ENCODE measurements at places on chromosomes 7 and 10.

DNA sequence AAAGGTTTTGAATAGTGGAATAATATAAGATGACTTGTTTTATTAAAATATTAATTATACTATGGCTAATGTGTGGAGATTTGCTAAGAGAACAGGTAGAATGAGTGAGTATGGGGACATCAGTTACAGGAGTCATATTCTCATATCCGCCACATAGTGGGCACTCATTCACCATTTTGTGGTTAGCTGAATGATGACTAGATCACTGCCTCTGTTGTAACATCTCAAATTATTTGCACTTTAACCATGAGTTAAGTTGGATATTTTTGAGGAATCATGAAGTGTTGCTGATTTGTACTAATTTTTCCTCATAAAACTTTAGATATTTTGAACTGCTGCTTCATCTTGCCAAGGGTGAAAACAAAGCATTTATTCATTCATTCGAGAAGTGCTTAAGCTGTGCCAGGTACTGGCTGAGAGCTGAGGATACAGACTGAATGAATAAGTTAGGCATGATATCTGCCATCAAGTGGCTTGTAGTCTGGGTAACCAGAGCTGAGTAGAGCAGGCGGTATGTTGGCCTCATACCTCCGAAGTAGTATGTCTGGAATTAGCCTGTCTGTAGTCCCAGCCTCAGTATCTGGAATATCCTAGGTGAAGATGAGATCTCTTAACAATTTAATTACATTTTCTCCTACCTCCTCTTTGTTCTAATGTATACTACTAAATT lies 100.5 kb downstream of the ZEB1 start:
- H3K4me1 ChIP-seq: no peaks in the 10 kb centered on the region
- no peak overlapping the region for H3K4me3 ChIP-seq
- no peaks in the 10 kb centered on the region for H3K27me3 ChIP-seq
- no peak for DNase-seq

DNA sequence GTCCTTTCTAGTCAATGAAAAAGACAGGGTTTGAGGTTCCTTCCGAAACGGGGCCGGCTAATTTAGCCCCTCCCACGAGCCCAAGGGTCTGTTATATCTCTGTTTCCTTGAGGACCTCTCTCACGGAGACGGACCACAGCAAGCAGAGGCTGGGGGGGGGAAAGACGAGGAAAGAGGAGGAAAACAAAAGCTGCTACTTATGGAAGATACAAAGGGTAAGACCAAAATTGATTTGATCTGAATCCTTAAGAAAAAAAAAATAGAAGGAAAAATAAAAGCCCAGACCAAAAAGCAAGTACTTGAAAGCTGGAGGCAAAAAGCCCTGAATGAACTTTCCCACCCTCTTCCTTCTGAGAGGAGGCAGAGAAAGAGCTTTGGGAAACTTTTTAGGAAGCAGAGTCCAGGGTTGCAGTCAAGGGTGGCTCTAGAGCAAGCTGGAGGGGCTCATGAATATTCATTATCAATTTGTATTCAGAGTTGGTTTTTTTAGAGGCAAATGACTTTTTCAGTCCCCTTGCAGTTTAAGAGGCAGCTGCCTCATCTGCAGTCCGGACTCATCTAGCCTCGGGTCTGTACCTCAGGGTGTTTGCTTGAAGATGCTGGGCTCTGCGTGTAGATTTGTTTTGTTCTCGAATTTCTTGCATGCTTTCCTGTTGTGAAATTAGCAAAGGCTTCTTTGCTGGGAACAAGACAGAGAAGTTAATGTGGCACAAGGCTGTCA lies at the start of gene ENTPD1:
Gene ENTPD1 (plus strand): TSS at position 123 of the 721 bp plus-strand sequence. CDS start 77 bp downstream, at position 200.
- no peak for DNase-seq
- peak within 1 kb of the TSS; percentile 68 for H3K4me3 ChIP-seq
- H3K27me3 ChIP-seq: peaks cover 14% of the 10 kb centered on the region
- H3K4me1 ChIP-seq: peaks cover 11% of the 10 kb centered on the region
- H3K27ac ChIP-seq: peak within 1 kb of the TSS; percentile 21

- no peaks in the 10 kb centered on the region for H3K4me1 ChIP-seq
- no peak overlapping the region for H3K27ac ChIP-seq
- H3K4me3 ChIP-seq: no peak overlapping the region
- no peak for DNase-seq
- no peaks in the 10 kb centered on the region for H3K27me3 ChIP-seq
Measured at GRCh38 chr7:117061751-117062150, 108.5 kb downstream of the ST7 start.

- DNase-seq: no peak
- no peak overlapping the region for H3K27ac ChIP-seq
Measured at GRCh38 chr7:8089036-8089780, 120.6 kb downstream of the GLCCI1 start.

DNA sequence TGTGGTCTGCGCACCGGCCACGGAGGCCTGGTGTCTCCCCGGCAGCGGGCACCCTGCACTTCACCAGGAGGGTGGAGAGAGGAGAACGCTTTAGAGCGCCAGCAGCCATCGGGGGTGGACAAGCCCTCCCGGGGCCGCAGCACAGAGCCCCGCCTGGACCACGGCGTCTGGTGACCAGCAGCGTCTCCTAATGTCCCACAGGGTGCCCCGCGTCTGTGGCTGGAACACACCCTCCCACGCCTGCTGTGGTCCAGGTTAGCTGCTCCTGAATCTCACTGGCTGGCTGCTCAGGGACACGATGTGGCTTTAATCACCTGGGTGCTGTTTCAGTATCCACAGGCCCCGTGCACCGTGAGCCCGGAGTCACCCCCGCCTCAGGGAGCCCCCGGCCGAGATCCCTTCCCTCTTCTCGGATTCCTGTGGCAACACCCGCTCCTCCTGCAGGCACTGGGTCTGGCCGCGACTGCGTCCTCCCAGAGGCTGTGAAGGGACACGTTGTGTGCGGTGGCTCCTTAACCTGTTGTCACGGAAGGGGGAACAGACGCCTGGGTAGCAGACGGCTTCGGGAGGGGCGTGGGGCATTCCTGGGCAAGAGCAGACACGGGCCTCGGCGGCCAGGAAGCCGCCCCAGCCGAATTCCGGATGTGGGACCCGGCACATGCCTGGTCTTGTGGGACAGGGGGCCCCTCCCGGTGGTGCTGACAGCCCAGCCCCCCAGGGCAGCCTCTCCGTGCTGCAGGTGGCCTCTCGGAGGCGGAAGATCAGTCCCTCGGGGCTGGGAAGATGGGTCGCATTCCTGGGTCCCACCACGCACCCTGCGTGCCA lies 78.9 kb downstream of the FOXL3 start:
- peaks cover 13% of the 10 kb centered on the region for H3K4me1 ChIP-seq
- no peak for DNase-seq
- peaks cover 11% of the 10 kb centered on the region for H3K36me3 ChIP-seq
- no peak overlapping the region for H3K4me3 ChIP-seq
- peaks cover 100% of the 10 kb centered on the region for H3K27me3 ChIP-seq

DNA sequence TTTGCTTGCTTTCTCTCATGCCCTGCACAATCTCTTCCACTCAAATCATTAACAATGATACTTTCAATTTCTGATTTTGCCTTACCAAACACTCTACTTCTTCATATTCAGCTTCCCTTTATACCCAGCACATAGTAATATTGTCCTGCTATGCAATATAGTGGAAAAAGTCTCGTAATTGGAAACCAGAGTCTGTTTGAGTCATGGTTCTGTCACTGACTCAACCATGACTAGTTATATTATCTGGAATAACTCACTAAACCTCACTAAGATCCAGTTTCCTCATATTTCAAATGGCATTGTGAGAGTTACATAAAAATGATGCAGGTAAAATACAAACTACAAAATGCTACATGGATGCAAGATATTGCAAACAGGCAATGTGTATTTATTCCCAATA lies 98.5 kb upstream of the LRRTM3 start:
- H3K4me1 ChIP-seq: peaks cover 49% of the 10 kb centered on the region
- no peaks in the 10 kb centered on the region for H3K36me3 ChIP-seq
- no peak for DNase-seq
- H3K27ac ChIP-seq: peak overlapping the region; percentile 25

DNA sequence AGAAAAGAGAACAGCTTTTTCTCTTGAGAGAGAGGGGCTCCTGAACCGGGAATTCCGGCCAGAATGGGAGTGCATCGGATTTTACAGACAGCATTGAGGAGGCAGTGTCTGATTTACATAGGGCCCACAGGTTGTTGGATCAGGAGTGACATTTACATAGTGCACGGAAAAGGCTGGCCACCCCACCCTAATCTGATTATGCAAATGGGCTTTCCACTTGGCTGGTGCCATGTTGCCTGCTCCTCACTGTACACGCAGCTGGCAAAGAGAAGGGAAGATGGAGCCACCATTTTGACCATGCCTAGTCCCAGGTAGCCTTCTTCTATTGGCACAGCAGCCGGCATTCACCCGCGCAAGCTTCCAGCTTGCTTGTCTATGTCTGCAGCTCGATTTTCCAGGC lies 77.5 kb upstream of the FAM171A1 start:
- no peaks in the 10 kb centered on the region for H3K36me3 ChIP-seq
- no peak overlapping the region for H3K4me3 ChIP-seq
- H3K4me1 ChIP-seq: no peaks in the 10 kb centered on the region
- DNase-seq: no peak
- peaks cover 68% of the 10 kb centered on the region for H3K27me3 ChIP-seq

DNA sequence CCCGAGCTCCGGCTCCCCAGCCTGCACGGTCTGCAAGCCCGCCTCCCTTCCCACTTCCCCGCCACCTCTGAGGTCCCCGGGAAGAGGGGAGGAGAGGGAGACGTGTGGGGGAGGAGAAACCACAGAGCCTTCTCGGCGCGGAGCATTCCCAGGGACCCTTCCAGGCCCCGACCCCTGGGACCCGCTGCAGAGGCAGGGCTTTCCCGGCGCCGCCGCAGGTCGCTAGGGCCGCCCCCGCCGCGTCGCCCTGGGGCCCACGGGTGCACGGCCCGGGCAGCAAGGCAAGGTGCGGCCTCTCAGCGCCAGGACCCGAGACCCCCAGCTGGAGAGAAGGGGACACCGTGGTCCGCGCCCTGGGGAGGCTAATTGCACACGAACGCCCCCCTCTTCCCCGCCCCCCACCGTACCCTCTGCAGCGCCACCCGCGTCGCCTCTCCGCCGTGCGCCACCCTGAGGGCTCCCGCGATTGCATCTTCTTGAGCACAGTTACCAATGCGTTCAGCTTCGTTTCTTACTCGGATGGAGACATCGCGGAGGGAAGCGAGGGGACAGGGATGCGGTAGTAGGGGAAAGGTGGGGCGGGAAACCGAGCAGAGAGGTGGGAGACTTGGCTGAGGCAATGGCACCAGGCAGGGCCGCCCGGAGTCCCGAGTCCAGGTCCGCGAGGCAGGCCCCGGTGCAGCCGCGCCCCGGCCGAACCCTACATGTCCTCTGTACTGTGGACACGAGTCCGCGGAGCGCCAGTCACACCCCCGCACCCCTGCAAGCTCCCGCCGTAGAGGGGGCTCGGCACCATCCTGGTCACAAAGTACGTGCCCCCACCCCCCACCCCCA lies 28.9 kb downstream of the SKIDA1 start:
- H3K27ac ChIP-seq: no peak overlapping the region
- H3K27me3 ChIP-seq: peaks cover 28% of the 10 kb centered on the region
- no peaks in the 10 kb centered on the region for H3K4me1 ChIP-seq
- H3K36me3 ChIP-seq: peaks cover 36% of the 10 kb centered on the region
- H3K4me3 ChIP-seq: peak overlapping the region; percentile 78

DNA sequence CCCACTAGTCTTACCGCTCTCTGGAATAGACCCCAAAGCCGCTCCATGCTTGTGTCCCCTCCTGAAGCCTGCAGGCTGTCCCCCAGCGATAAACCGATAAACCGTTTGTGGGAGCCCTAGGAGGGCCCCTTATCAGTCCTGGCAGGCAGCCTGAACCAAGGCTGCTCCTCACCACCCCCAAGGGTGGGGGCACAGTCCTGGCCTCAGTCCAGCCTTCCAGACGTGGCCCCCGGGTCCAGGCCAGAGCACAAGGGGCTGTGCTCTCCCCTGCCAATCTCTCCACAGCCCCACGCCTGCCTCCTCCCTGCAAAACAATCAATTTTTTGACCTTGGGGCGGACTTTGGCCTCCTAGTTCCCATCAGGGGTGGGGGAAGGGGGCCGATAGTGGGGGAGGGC lies at the start of gene TFR2:
Gene TFR2 (minus strand): TSS at position 90 of the 397 bp plus-strand sequence. CDS start 43 bp downstream, at position 47.
- H3K4me1 ChIP-seq: no peaks in the 10 kb centered on the region
- peaks cover 46% of the 10 kb centered on the region for H3K27me3 ChIP-seq
- H3K36me3 ChIP-seq: no peaks in the 10 kb centered on the region
- DNase-seq: no peak
- no peak within 1 kb of the TSS for H3K27ac ChIP-seq

DNA sequence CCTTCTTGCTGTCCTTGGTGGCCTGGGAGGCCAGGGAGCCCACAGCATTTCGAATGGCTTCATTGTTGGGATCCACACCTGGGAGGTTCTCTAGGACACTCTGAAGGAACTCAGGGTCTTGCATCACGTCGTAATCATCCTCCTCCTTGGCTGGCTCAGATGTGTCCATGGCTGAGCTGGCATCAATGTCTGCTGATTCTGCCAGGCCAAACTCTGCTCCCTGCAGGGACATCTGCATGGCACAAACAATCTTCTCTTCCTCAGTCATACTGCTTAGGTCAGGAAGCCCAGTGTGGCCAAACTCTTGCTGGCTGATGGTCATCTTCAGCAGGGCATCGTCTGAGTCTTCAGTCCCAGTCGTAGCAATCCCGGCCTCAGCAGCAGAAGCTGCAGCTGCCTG lies 34.9 kb upstream of the PLCE1 start:
- H3K36me3 ChIP-seq: no peaks in the 10 kb centered on the region
- H3K4me1 ChIP-seq: no peaks in the 10 kb centered on the region
- H3K27me3 ChIP-seq: no peaks in the 10 kb centered on the region

DNA sequence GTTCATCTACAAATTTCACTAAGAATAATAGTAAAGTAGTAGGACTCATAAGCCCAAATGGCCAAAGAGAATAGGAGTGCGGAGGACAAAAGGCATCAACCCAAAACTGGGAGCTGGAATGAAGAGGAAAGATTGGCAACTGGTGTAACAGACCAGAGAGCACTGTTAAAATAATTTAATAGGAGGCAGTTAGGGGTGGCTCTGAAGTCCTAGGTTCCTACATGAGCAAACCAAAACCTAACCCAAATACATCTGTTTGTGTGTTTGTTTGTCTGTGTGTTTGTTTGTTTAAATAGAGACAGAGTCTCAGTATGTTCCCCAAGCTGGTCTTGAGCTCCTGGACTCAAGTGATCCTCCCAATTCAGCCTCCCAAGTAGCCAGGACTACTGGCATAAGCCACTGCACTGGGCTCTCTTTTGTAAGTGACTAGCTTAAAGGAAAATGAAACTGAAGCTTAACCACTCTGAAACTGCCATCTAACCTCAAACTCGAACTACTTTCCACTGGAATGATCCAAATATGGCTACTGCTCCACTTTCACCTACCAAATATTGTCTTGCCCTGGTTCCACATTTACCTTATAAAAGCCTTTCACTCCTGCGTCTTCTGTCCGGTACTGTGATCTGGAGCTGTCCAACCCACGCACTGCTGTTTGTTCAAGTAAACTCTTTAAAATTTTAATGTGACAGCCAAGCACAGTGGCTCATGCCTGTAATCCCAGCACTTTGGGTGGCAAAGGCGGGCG lies 94.9 kb downstream of the AKR1D1 start:
- H3K36me3 ChIP-seq: no peaks in the 10 kb centered on the region
- no peak overlapping the region for H3K4me3 ChIP-seq
- H3K27me3 ChIP-seq: no peaks in the 10 kb centered on the region
- no peak for DNase-seq
- H3K4me1 ChIP-seq: no peaks in the 10 kb centered on the region
